Pons (tissue), 1 donor: ENCODE measurements at places on chromosomes 1 and 21.

DNA sequence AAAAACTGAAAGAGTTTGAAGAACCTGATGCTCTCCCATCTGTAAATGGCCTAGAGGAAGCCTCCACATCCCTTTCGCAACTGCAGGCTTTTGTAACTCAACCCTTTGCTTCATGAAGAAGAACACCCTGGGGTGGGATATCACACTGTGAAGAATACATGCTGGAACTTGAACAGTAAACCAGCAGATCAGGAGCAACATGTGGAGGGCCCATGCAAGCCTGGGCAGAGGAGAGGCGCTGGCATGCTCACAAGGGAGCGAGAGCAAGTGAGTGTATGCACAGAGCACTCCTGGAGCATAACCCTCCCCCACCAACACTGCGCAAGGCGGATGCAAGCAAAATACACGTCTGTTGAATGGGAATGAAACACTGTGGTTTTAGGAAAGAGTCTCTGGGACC, 24.6 kb upstream of the SPAG17 start:
- no peak for DNase-seq

- no peak for DNase-seq
Observed at GRCh38 chr1:162671664-162672410, 39.6 kb downstream of the DDR2 start.

DNA sequence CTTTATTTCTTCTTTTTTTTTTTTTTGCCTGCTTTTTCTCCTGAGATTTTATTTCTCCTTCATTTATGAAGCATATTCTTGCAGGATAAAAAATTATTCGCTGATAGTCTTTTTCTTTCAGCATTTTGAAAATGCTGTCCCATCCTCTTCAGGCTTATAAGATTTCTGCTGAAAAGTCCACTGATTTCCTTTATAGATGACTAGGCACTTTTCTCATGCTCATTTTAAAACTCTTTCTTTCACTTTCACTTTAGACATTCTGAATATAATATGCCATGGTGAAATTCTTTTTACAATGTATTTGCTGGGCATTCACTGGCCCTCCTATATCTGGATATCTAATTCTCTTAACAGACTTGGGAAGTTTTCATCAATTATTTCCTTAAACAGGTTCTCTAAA, 25.5 kb upstream of the GTF2B start:
- DNase-seq = no peak

- DNase-seq = no peak
Observed at GRCh38 chr1:60126723-60127122, 53.2 kb upstream of the C1orf87 start.

GRCh38 chr1:94531664-94532063, 9.9 kb downstream of the F3 start:
- no peak for DNase-seq

GRCh38 chr1:89581859-89582258, 51.1 kb upstream of the LRRC8C start:
- no peak for DNase-seq

GRCh38 chr1:112956544-112957132, 642 bp upstream of the SLC16A1 start:
- DNase-seq = no peak

- no peak for DNase-seq
Observed at GRCh38 chr1:218366322-218367052, 21.4 kb downstream of the TGFB2 start.

DNA sequence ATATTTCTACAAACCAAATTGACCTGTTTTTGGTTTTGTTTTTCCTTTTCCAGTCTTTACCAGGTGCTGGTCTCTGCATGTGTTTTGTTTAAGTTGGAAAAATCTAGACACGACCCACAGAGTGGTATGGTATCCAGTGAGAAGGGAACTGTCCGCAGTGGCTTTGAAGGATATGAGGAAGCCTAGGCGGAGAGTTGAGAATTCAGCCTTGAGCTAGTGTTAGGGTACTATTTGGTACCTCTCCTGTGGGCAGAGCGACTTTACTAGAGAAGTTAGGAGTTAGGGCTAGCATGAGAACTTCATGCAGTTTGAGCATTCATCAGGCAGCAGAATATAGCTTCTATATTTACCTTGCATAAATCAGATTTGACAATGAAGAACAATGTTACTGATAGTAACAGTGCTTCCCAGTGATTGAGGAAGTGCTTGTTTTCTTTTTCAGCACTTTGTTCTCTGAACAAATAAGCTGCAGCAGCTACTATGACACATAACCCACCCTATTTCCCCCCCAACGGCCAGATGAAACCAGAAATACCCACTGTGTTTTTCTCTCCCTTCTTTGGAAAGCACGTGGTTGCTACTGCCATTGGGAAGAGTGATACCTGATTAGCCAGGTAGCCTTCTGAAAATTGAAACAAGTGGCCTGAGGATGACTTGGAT, 19.0 kb downstream of the MRPS6 start:
- DNase-seq = no peak

DNA sequence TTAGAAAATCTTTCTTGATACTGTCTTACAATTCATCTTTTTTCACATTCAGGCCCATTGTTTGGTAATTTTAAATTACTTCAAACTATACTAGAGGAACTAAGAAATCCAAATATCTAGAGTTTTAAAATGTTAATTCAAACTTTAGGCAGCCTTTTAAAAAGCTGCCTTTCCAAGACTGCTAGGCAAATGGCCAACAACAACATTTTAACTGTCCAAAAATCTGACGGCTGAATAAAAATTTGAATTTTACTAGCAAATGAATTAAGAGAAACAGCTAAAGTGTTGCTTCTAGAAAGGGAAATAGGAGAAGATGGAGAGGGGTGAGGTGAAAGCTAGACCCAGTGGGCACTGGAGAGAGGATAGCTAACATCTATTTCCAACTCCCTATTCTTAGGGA, 17.2 kb downstream of the DPYD start:
- no peak for DNase-seq

GRCh38 chr1:184988506-184988905, 14.2 kb upstream of the NIBAN1 start:
- no peak for DNase-seq

GRCh38 chr1:66527686-66528085, 6.3 kb upstream of the SGIP1 start:
- DNase-seq = no peak
